CD8-positive, alpha-beta T cell (primary cell): ENCODE measurements at places on chromosomes 5 and 9.

DNA sequence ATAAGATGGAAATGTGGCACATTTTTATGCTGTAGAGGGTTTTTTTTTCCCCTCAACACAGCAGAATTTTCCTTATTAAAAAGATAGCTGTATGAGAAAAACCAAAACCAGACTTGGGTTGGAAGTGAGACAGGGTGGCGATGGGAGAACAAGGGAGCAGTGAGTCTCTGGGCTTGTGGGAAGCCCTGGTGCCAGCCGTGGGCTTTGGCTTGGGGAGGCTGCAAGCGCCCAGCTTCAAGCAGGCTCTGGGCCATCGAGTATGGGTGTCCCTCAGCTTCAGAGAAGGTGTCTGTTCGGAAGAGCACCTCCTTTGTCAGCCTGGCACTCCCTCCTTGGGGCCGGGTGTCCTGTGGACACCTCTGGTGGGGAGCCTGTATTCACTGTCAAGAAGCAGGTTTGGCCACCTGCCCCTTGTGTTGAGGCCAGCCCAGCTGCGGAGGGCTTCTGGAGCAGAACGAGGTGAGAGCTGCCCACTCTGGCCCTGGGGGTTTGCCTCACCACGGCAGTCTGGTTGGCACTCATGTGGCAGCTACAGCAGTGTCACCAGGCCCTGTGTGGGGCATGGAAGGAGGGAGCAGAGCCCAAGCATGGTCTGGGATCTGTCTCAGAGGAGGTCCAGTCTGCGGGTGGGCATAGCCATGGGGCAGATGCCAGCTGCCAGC is 37.6 kb upstream of the ANGPTL2 start:
- DNase-seq: no peak

- no peak for DNase-seq
Observed at GRCh38 chr9:10007356-10007755, 605.4 kb downstream of the PTPRD start.

- DNase-seq: no peak
Observed at GRCh38 chr5:66122379-66123034, 21.6 kb upstream of the SREK1 start.

DNA sequence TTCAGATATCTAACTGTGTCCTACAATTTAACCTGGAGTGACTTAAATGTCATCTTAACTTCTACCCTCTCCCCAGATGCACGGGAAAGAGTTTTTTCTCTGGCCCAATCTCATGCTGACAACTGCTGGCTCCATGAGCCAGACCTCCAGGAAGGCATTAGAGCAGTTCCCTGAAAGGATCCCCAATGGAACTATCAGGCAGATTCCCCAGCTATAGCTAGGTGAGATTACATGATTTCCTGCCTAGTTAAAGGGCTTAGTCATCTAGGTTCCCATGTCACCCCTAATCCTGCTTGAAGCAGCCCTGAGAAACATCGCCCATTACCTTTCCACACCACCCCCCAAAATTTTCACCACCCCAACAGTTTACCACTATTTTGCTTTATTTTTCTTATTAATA is 373.5 kb upstream of the TRPC7 start:
- DNase-seq: no peak

DNA sequence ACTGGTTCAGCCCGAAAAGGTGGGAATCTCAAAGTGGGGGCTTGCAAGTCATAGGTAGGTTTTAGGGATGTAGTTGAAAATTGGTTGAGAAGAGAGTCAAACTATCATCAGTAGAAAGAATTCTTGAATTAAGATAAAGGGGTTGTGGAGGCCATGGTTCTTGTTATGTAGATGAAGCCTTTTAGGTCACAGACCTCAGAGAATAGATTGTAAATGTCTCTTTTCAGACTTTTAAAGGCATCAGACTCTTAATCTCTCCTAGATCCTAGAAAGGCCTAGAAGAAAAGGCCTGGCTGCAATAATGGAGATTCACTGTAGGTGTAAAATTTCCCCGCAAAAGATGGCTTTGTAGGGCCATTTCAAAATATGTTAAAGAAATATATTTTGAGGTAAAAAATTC is 96.4 kb downstream of the PSAT1 start:
- no peak for DNase-seq

DNA sequence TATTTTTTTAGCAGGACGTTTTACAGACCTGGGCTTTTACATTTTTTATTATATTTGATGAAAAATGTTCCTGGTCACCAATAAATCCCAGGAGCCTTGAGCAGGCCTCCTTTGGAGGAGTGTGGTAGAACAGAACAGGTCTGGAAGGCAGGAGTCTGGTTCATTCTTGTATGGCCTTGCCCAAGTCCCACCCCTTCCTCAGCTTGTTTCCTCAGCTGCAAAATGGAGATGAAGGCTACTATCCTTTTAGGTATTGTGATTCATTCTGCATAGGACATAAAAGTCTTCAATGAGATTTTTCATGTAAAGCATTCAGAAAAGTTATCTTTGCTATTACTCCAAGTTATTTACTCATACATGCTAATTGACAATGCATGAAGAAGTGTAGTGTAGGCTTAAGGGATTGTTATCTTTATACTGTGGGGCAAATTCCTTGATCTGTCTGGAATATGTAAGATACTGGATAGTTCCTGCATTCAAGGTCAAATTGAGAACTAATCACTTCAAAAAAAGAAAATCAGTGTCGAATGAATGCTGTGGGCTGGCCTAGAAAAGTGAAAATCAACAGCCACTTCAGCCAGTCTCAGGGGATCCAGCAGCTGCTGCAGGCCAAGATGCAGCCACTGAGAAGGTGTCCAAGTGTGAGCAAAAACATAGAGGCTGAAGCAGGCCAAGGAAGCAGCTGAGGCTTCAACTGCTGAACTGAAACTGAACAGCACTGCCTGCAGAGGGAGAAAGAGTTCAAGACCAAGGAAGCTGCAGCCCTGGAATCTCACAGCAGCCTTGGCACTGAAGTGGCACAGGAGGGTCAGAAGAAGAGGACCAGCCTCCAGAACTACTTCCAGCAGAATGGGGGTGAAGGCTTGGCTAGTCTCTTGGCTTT is 15.5 kb upstream of the SLC36A3 start:
- no peak for DNase-seq

DNA sequence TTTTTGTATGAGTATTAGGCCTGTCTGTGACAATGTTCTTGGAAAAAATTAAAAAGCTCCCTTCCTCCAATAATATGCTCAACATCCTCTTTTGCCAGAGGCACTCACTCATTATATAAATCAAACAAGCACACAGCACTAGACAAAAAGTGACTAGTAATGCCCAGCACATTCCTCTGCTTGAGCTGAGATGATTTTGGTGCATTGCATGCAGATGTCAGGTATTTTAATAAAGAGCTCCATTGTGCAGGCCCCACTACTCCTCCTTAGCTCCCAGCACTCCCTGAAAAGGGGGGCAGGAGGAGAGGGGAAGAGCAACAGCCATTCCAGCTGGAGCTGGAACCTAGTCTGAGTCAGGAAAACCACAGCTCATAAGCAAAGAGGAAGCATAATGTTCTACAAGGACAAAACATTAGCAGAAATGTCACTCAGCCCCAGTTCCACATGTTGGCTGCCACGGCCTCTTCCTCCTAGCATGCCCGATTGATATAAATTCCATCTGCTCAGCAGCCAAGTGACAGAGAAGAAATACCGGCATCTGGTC is 348.5 kb downstream of the BNC2 start:
- no peak for DNase-seq

- DNase-seq: no peak
Observed at GRCh38 chr9:69030851-69031645, 4.5 kb upstream of the FXN start.

DNA sequence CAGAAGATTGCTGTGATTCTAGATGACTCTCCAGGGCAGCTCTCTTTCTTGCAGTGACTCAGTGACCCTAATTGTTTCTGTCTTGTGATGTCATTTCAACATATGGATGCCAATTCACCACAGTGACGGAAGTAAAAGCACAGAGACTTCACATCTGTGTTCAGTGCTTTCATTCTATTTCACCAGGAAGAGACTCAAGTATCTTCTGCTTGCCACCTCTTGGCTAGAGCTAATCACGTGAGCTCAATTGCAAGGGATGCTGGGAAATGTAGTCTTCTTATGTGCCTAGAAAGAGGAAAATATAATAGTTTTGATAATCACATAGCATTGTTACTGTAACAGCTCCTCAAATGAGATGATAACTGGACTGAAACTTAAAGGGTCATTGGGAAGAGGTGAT is 453.3 kb upstream of the KLF4 start:
- DNase-seq: no peak

- DNase-seq: no peak
Observed at GRCh38 chr9:18776836-18777820, 255.9 kb downstream of the SAXO1 start.

GRCh38 chr9:100066539-100066938 is 32.3 kb downstream of the ERP44 start:
- DNase-seq: no peak

DNA sequence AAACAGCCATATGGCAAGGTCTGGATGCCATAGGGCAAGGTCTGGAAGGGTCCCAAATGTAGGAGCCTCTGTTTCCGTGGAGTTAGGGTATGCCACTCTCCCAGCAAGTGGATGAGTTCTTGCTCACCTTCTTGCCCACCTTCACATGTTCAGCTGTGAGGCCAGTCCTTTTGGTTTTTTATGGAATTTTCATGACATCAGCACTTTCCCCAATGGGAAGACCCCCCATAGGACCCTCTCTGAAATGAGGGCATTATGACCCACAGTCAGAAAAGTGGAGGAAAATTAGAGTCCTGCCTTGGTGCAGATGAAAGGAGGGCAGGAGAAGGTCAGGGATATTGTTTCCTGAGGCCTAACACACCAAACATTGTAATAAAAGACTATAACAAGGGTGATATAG is 53.9 kb downstream of the RASA1 start:
- DNase-seq: no peak

DNA sequence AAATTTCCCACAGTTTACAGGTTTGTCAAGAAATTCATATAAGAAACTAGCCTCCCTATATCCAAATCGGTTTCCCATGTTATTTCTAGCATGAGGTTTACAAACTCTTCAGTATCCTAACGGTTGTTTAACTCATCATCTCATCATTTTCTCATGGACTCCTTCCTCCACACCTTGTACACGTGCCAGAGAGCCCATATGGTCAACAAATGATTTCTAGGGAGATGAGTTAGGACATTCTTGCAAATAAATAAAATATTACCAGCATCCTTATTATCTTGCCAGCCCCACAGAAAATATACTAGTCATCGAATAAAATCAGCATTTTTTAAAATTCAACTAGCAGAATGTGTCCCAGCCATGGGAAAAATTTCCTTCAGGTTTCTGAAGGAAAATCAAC is 285.2 kb downstream of the EBF1 start:
- no peak for DNase-seq

DNA sequence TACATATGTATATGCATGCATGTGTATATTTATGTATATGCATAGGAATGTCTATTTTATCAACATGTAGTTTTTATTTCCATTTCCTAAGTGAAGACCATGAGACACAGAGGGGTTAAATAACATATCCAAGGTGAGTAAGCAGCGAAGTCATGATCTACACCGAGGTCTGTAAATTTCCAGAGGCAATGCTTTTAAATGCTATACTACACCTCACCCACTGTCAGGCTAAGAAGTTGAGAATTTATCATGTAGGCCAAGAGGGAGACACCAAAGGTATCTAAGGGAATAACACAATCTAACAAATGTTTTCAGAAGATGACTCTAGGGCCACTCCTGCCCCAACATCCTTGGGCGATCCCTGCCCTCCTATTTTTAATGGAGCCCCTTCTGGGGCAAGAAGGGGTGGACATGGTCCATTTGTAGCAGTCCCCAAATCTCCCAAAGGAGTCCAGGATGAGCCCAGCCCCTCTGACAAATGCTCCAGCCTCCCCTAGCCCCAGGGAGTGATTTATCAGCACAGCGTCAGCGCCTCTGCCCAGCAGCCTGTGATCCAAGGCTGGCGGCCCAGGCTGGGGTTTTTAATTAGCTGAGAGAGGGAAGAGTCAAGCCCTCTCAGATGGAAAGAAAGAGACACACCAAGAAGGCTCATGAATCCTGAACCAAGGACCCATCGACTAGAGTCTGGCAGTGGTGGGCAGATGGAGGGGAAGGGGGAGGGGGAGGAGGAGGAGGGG is 339.9 kb downstream of the ASTN2 start:
- DNase-seq: no peak

GRCh38 chr5:76765249-76765648 is 49.3 kb downstream of the F2R start:
- DNase-seq: no peak

DNA sequence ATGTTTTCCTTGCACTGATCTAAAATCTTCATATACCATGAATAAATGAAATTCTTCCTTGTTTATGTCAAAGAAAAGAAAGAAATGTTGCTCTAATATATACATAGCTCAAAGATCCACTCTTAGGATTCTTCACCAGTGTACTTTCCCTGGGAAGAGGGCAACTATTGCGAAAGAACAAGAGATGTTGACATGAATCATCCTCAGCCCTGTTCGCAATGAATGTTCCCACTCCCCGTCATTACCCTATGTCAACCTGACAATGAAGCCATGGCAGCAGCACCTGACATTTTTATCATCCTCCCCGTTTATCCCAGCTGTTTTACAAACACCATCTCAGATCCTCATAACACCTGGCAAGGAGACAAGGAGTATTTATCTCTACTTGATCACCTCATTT is 409.1 kb upstream of the GRIA1 start:
- no peak for DNase-seq

GRCh38 chr9:81497091-81497490 is 192.3 kb downstream of the TLE1 start:
- DNase-seq: no peak

GRCh38 chr5:20611620-20612019 is 623.6 kb upstream of the CDH18 start:
- DNase-seq: no peak

GRCh38 chr9:76605321-76605900 is 146.4 kb downstream of the GCNT1 start:
- no peak for DNase-seq

- DNase-seq: no peak
Observed at GRCh38 chr9:128304971-128305288, 17.3 kb downstream of the TRUB2 start.

DNA sequence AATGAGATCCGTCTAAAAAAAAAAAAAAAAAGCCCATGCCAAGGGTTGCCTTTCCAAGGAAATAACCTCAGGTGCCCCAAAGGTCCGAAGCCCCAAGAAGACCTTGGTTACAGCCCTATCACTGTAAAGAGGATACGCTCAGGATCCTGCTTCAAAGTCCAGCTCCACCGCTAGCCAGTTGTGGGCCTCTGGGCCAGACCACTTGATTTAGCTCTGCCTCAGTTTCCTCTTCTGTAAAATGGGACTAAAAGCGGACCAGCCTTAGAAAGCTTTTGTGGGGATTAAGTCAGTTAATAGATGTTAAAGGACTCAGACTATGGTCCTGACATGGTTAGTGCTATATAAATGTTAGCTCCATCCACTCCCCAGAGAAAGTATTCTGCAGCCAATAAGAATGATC is 48.7 kb upstream of the ORM1 start:
- DNase-seq: no peak

GRCh38 chr9:38022995-38023394 is 46.0 kb downstream of the SHB start:
- no peak for DNase-seq
